ENCODE measurements at places on chromosomes 4 and X. TPM values are rescaled to one million over a fixed set of nuclear protein-coding genes. Genes with fewer than 3 reads are reported as not detected.

GRCh38 chrX:50067435-50068284, 133.1 kb downstream of the AKAP4 start:
- DNase-seq, result no peak

GRCh38 chr4:11514779-11515419, 86.2 kb upstream of the HS3ST1 start:
- no peak for DNase-seq

Gene AMOT
- total RNA-seq, result 7.1 TPM

DNA sequence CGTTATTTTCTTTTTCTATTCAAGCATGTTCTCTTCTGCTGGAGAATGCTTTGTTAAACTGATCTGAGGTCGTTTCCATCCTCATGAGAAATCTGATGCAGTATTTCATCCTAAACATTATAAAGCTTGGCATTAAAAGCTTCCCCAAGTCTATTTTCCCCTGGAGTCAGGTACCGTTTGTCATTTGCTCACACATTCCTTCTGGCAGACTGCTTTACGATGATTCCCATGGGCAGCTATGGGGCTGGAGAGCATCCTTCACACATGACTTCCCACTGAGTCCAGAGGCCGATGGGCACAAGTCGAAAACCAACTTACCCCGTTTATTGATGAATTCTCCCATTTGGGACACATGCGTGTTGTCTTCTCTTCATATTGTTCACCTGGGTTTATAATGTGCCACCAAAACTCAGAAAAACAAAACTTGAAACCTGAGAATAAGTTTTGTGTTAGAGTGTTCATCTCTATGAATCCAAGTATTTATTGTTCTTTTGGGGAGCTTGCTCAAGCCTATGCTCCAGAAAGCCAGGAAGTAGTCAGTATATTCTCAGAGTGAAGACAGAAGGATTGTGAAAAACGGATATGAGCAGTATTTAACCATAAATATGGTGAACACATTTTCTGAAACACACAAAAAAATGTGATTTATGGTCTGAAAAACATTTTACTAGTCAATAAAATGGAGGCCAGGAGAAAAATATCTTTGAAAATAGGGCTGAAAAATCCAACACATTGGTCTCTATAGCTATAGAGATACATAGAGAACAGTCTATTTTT, 298.8 kb upstream of the NOCT start:
- no peak for DNase-seq

GRCh38 chr4:100299046-100299840, 109.0 kb upstream of the DDIT4L start:
- DNase-seq, result no peak

Gene MAOB
- 3.2 TPM for total RNA-seq

Gene OCIAD2
- 14.5 TPM for total RNA-seq

DNA sequence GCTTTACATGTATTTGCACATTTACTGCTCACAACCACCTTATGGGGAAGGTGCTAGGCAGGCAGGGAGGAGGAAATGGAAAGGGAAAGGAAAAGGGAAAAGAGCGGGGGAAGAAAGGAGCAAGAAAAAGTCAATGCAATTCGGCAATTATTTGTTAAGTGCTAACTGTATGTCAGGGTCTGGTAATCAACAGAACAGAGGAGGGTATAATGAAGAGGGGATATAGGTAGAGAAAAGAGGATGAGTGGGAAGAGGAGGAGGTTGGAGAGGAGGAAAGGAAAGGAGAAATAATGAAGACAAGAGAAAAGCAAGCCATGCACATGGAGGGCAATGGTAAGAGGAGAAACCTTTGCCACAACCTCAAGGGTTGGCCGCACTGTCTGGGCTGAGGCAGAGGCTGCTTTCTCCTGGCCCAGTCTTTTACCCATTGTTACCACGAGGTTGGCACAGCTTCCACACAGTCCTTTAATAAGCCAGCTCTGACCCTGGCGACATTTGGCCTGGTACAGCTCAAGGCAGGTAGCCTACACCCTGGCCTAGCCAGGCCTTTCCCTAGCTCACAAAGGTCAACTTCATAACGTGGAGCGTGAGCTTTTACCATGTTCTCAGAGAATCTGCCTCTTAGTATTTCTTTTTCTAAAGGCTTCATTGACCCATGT, 836 bp downstream of the BTK start:
- DNase-seq, result no peak

Gene RHOXF2B
- not detected for total RNA-seq

DNA sequence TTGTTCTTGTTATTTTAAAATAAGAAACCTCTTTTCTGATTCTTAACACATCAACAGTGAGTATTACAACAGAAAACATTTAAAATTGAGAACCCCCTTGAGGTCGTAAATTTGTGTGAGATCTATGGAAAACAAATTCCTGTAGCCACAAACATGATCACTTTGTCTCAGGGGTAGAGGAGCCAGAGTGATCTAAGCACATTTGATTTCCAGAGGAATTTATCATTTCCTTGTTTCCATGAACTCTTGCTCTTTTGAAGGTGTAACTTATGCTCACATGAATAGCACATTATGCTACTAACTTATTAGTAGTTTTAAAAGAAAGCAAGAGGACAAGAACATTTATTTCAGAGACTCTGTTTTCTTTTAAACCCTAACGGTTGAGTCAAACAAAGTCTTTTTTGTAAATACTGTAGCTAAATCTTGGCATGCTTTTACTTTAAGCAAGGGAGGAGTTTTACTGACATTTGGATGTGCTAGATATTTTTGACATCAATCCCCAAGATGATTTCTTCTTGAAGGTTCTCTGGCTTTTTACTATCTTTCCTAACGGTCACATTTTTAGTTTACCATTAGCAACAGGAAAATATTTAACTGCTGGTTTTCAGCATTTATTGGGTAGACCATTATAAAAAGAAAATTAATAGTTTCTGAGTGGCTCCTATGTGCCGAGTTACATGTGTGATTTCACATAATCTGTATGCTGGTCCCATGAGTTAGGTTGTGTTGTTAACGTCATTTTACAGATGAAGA, 27.9 kb upstream of the ZCCHC12 start:
- no peak for DNase-seq

- no peak for DNase-seq
These were observed 27.8 kb upstream of the RNF128 start for GRCh38 chrX:106698693-106699092.

- DNase-seq, result no peak
These were observed 328.7 kb downstream of the PCDH18 start for GRCh38 chr4:137203601-137204000.

- no peak for DNase-seq
These were observed 98.0 kb downstream of the CXCL13 start for GRCh38 chr4:77703666-77704065.

DNA sequence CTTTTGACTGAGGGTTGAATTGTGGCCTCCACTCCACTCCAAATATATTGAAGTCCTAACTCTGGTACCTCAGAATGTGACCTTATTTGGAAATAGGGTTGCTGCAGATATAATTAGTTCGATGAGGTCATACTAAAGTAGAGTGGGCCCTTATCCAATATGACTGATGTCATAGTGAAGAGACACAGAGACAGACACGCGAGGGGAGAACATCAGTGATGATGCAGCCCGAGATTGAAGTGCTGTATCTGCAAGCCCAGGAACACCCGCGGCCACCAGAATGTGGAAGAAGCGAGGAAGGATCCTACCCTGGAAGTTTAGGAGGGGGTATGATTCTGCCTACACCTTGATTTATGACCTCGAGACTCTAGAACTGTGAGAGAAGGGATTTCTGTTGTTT, 279.0 kb downstream of the ANKRD50 start:
- no peak for DNase-seq

Gene CSAG3
- total RNA-seq, result not detected

DNA sequence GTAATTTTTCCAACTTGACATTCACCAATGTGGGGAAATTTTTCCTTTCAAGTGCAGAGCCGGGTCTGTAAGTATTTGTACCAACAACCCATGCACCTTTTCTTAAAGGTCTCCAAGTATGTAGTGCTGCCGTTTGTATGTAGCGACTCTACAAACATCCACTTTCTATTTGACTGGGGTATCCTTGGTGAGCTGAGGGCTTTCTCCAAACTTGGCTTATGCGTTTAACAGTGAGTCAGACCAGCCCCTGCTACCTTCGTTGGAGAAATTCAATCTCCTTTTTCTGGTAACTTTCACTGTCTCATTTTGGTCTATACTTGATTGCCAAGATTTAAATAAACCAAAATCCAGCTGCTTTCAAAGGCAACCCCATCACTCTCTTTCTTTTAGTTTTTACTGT, 34.9 kb downstream of the MGST2 start:
- DNase-seq, result no peak

GRCh38 chr4:13528821-13529127, 15.5 kb downstream of the NKX3-2 start:
- DNase-seq, result no peak

DNA sequence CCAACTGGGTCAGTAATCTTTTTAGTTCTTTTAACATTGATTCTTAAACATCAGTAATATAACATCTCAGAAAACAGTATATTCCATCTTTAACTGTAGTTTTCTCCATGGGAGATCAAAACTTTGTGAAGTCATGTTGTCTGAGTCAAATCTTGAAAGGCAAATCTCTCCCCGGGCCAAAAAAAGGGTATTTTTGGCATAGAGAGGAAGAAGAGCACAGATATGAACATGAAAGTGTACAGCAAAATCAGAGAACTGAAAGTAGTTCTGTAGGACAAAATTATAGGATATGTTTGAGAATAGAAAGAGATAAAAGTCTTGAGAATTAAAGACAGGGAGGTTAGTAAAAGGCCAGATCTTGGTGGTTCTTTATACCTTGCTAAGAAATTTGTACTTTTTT, 176.4 kb upstream of the GYPA start:
- no peak for DNase-seq

DNA sequence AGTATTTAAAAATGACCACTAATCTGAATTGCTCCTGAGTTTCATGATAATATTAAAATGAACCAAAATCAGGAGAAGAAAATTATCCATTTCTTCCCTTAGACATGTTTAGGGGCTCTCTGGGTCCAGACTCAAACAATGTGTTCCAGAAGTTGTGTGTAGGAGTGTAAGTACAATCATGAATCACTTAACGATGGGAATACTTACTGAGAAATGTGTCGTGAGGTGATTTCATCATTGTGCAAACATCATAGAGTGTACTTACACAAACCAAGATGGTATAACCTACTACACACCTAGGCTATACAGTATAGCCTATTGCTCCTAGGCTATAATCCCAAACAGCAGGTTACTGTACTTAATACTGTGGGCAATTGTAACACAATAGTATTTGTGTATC, 74.8 kb downstream of the STPG2 start:
- no peak for DNase-seq

Gene ITIH6
- 0.08 TPM for total RNA-seq

Gene TEX13D
- not detected for total RNA-seq

DNA sequence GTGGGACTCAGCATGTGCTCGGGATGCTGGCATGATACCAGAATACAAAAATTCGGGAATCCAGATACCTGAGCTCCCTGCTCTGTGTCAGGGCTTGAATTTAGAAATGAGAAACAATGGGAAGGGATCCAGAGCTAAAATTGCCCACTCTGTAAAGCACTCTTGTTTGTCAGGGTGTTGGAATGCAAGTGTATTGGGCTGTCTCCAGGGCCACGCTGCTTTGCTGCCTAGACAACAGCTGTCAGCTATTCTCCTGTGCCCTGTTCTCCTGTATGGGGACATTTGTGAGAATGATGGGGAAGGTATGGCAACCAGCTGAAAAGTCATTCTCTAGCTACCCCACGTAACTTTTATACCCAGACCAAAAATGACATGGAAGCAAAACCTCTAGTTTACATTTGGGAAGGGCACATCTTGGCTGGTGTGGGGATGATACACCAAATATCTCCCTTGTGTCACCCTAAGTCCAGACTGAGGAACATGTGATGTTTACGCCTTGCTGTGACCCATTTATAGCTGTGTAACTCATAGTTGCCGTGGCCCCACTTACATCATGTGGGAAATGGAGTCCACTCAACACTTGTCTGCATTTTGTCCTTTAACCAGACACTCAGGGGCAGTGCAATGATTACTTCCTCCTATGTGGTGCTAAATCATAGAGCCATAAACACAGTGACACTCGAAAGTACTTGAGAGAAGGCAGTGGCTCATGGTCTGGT, 46.6 kb downstream of the SMPX start:
- DNase-seq, result no peak

DNA sequence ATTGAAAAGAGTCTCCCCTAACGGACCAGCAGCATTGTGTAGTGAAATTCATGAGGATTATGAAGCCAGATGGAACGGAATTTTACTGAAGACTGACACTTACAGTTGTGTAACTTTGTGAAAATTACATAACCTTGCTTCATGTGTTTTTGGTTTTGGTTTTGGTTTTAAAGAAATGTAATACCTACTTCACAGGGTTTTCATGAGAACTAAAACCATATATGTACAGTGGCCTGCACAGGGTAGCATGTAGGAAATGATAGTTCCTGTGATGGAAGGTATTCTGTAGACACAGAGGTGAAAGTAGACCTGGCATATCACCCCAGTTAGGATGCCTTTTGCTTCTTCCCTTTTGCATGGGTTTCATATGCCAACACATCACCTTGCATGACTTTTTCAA, 247.0 kb downstream of the BANK1 start:
- no peak for DNase-seq

- no peak for DNase-seq
These were observed 127.9 kb downstream of the KLHL8 start for GRCh38 chr4:87092389-87093141.

Gene SORBS2
- 41.8 TPM for total RNA-seq

- DNase-seq, result no peak
These were observed 27.8 kb downstream of the TBC1D1 start for GRCh38 chr4:37918653-37919052.

DNA sequence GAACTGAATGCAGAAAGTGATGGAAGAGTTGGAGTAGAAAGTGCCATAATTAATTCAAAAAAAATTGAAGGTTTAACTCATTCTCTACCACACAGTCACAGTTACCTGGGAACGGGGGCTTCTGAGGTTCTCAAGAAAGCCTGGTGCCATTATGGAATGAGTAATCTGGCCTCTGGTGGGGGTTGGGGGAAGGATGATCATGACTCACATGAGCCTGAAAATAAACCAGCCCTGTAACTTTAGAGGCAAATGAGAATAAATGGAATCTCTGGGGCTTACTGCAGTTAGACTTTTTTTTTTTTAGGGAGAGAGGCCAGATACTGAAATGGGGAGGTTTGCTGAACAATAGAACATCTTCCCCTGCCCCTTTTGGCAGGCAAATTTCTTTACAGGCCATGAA, 55.3 kb downstream of the SOD3 start:
- no peak for DNase-seq

GRCh38 chrX:134544513-134545151, 84.7 kb downstream of the HPRT1 start:
- DNase-seq, result no peak

DNA sequence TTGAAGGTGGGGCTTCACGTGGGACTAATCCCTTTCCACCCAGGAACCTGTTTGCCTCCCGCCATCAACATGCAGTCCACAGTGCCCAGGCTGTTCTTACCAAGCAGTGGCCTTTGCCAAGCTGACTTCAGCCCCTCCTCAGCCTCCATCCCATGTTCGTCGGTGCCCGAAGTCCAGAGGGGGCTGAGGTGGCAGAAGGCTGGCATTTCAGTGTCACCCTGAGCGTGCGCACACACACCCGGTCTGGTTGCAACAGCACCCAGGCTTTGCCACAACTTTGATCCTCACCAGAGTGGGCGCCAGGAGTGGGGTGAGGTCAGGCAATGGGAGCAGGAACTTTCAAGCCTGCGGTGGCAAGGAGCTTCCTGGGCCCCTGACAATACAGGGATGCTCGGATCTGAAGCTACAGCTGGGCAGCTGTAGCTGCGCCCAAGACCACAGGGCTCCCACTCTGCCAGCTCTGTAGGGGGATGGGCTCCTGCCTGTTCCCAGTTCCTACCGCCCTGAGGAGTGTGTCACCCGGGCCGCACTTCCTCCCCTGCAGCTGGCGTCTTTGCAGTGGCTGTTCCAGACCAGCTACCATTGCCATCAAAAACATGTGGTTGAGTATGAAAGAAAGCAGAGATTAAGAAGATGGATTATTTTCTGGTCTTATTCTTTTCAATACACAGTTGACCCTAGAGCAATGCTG, 428.0 kb downstream of the EPHA5 start:
- DNase-seq, result peak; percentile 75
